Anterior cingulate cortex (tissue), 58 donors: ENCODE measurements at places on chromosomes 2 and 18.

- no peak for DNase-seq
Observed at GRCh38 chr2:1688161-1688560, 56.2 kb downstream of the PXDN start.

GRCh38 chr2:239806758-239807434 is 218.2 kb downstream of the NDUFA10 start:
- DNase-seq, result no peak

DNA sequence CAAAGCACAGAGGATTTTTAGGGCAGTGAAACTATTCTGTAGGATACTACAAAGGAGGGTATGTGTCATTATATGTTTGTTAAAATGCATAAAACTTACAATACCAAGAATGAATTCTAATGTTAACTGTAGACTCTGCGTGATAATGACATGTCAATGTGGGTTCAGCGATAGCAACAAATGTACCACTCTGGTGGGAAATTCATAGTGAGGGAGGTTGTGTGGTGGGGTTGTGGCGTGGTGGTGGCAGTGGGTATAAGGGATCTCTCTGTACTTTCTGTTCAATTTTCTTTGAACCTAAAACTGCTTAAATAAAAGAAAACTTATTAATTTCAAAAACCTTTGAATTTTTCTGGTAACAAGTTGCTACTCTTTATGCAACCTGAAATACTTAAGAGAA is 99.3 kb upstream of the SLC38A11 start:
- no peak for DNase-seq

GRCh38 chr18:25284861-25285550 is 67.0 kb downstream of the ZNF521 start:
- no peak for DNase-seq

GRCh38 chr2:72989770-72990556 is 72.6 kb downstream of the EMX1 start:
- DNase-seq, result no peak

DNA sequence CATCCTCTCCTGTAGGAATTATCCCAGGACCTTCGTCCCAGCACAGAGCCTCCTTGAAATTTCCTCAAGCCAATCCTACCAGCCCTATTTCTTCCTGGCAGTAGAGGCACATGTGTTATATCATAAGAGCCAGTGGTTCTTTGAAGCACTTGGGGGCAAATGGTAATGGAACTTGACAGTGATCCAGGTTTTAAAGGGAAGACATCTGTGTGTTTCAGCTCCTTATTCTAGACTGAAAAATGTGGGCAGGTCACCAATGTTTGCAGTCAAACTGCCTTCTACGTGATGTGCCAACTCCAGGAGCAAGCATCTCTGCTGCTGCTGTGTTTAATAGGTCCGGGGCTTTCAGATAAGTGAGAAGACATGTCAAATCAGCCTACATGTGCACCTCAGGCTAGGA is 157.1 kb downstream of the GALNT14 start:
- no peak for DNase-seq

GRCh38 chr2:217535957-217536708 is 466.7 kb downstream of the TNS1 start:
- DNase-seq, result no peak

GRCh38 chr2:103346780-103347179 is 584.9 kb downstream of the TMEM182 start:
- DNase-seq, result no peak

DNA sequence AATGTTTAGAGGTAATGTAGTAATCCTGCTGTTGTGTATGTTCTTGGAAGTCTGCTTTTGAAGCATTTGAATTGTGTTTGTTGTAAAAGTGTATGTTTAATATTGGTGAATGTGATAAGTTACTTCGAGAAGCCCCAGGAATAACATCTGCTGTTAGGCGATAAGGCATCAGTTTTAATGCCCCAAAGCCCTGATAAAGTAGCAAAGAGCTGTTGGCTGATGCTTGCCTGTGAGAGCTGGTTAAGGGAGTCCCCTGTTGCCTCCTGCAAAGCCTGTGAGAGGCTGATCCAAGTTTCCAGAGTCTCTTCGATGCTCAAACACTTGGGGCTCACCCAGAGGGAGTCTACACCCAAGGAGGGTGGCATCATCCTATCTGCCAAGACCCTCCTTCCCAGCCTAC is 110.3 kb downstream of the RNF152 start:
- DNase-seq, result no peak

- no peak for DNase-seq
Observed at GRCh38 chr18:59050661-59051057, 89.0 kb upstream of the SEC11C start.

DNA sequence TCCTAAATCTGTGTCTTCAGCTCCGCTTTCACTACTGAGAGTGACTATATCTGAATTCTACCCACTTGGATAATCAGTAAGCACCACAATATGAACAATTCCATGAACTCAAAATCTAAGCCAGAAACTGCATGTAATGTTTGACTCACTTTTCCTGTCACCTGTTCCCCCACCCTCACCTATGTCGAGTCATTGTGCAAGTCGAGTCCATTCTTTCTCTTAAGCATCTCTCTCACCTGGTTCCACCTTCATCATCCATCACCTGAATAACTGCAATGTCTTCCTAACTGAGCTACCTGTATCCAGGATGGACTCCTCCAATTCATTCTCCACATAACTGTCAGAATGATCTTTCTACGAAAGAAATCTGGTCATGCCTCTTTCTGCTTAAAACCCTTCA is 58.2 kb downstream of the PPP1R1C start:
- DNase-seq, result no peak

DNA sequence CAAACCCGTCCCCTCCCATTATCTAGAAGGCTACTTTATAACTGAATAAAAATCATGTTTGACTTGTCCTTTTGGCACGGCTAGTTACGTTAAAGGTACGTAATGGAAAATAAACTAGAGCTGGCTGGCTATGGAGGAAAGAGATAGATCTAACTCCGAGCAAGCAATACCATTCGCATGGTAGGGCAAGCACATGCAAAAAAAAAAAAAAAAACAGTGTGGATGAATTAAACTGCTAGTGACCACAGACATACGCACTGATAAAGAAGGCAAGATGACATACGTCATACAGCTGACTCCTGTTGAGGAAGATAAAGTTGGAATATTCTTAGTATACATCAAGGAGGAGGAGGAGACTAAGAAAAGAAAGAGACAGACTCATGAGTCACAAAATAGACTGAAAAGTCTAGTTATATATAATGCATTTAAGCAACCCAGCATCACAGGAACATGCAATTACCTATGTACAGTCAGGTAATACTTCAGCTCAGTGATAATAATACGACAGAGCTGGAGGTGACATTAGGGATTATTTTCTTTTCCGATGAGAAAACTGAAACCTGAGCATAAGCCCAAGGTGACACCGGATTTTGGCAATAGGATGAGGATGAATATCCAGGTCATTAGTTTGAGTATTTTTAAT is 37.9 kb upstream of the NARS1 start:
- no peak for DNase-seq

DNA sequence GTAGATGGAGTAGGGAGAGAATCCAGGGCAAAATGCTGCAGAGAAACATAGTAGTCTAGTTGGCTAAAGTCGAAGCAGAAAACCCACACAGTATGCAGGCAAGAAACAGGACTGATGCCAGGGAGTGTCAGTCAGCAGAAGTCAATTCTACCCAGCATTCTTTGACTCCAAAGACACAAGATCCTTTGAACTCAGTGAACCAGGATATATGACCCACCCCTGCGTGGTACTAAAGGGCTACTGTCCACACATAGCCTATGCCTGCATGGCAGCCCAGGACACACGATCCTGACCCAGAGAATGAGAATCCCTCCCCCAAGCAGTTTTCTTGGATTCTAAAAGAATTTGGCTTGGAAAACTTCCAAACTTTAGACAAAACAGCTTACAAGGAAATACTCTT is 42.5 kb downstream of the ALK start:
- DNase-seq, result no peak

DNA sequence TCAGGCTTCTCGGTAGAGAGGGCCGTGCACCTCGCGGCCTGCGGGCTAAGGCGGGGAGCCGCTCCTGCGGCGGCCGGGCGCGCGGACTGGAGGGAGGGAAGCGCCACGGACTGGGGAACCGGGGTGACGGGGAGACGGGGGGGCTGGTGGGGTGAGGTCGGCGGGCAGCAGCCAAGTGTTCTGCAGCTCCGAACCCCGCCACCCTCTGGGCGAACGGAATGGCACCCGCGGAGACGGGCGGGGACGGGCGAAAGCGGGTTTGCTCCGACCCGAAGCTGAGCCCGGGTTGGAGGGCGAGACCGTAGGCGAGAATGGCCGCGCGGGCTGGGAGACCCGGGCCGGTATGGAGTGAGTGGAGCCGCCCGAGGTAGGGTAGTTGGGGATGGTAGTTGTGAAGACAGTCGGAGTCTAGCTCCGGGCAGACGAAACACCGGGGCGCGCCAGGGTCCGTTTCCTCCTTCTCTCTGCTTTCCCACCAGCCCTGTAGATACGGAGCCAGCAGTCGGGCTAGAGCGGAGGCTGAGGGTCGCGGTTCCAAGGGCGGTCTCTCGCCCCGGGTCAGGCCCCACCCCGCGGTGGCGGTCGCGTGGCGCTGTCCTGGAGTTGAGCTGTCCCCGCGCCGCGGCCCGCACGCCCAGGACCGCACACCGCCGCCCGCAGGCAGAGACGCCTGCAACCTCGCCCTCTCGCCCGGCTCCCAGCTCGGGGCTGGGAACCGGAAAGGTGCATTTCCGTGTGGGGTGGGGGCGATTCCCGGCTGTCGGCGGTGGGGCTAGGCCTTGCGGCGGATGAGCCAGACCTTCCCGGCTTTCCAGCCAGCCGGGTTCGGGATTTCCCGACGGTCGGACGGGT is 160.3 kb upstream of the SIX2 start:
- no peak for DNase-seq

GRCh38 chr2:54329482-54330161 is 73.6 kb upstream of the TSPYL6 start:
- no peak for DNase-seq

- no peak for DNase-seq
Observed at GRCh38 chr2:65608466-65608865, 176.1 kb upstream of the SPRED2 start.

GRCh38 chr2:70772486-70773155 is 4.6 kb upstream of the ADD2 start:
- DNase-seq, result no peak

GRCh38 chr2:69454976-69455375 is 17.7 kb upstream of the NFU1 start:
- no peak for DNase-seq

- DNase-seq, result no peak
Observed at GRCh38 chr2:188138313-188138712, 153.4 kb upstream of the GULP1 start.

DNA sequence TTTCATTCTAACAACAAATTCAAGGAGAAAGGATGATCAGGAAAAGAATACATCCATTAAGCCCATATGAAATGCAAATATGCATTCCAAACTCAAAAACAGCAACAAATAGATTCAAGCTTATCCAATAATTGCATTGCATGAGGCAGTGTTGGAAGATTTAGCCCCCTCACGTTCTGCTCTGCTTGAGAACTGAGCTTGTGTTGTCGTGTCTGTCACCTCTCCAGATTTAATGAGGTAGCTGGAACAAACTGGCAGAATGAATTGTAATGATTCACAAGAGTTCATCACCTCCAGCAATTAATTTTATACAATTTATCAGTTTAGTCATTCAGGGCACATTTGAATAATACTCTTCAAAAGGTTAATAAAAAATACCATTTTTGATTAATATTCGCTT is 54.8 kb downstream of the AP1S3 start:
- no peak for DNase-seq

DNA sequence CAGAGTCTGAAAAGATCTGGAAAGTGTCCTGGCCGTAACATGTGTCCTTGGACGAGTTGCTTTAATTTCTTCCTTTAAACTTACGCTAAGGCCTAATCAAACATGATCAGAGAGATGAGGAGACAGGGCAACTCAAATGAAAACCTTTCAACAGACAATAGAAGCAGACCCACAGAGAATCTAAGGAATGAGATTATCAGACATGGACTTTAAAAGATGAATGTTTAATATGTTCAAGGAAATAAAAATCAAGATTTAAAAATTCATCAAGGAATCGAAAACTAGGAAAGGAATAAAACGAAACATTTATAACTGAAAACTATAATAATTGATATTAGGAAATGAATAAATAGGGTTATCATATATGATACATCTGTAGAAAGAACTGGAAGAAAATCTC is 55.1 kb downstream of the RAB31 start:
- DNase-seq, result no peak

DNA sequence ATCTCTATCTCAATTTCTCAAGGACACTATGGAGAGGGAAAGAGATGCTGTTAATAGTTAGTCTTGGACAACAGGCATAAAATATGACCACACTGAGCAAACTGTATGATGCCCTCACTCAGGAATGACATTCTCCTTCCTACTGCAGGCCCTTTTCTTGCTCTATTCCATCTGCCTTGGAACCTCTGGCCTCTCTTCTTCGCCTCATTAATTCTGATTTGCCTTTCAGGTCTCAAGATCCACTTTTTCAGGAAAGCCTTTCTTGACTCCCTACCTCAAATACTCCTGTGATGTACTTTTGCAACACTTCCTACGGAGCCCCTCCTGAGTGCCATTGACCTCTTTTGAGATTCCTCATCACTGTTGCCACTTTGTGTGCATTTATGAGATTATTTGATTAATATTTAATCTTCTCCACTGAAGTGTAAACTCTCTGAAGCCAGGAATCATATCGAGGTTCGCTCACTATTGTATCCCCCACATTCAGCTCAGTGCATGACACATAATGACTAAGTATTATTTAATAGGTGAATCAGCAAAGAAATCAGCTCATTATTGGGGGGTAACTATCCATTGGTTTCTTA is 21.3 kb upstream of the SPP2 start:
- DNase-seq, result no peak

- no peak for DNase-seq
Observed at GRCh38 chr2:2837746-2838547, 506.9 kb upstream of the MYT1L start.

- no peak for DNase-seq
Observed at GRCh38 chr2:148483665-148484064, 160.9 kb upstream of the EPC2 start.

GRCh38 chr2:60934165-60934722 is 52.9 kb downstream of the REL start:
- DNase-seq, result no peak

- no peak for DNase-seq
Observed at GRCh38 chr2:190545093-190545492, 10.6 kb upstream of the NEMP2 start.

- DNase-seq, result peak; percentile 47
Observed at GRCh38 chr2:209579230-209579749, 155.4 kb downstream of the MAP2 start.
